ENCODE measurements at places on chromosomes 1 and 21.

- DNase-seq, result no peak
Observed at GRCh38 chr1:204170494-204171155, 4.5 kb upstream of the REN start.

DNA sequence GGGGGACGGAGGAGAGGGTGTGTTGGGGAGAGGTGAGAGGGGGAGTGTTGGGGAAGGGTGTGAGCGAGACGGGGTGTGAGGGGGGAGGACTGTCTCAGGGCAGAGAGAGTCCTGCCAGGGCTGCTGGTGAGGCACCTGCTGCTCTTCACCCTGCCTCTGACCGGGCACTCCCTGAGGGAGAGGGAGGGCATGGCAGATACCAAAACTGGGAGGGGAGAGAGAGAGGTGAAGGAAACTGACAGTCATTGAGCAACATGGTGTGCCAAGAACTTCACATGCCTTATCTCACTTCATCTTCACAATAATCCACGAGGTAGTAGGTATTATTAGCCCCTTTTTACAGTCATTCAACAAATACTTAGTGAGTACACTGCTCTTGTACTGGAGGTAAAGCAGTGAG, 61.3 kb upstream of the ARTN start:
- DNase-seq, result no peak

GRCh38 chr1:219324629-219325367, 151.1 kb downstream of the LYPLAL1 start:
- DNase-seq, result no peak

- no peak for DNase-seq
Observed at GRCh38 chr1:193626695-193627094, 440.3 kb upstream of the B3GALT2 start.

DNA sequence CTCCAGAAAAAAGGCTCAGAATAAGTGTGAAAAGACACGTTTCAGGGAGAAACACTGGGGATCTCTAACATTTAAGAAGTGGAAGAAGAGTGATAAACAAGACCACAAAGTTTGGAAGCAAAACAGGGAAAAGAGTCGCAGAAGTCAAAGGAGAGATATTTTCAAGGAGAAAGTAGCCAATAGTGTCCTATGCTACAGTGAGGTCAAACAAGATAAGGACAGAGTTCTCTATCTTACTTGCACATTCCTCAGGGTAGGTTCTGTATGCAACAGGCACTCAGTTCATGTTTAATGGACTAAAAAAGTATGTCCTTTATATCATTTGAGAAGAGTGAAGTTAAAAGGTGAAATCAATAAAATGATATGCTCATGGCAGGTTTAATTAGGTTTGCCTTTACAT, 13.8 kb upstream of the EDEM3 start:
- DNase-seq, result no peak

GRCh38 chr1:87144316-87144895, 184.3 kb upstream of the LMO4 start:
- no peak for DNase-seq

GRCh38 chr1:3441410-3441847, 13.0 kb upstream of the ARHGEF16 start:
- no peak for DNase-seq

DNA sequence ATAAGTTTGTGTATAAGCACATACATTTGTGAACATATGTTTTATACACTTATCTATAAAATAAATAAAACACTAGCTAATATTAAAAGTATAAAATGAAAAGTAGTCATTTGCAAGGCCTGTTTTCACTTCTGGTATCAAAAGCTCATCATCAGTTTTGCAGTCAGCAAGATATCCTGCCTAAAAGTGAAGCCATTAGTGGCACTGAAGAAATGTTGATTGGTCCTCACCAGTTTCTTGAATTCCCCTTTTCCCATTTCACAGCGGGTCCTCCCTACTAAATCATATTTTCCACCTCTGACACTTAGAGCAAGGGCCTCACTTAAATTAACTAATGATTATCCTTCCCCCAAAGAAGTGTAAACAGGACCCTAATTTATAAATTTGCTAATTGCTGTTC, 6.7 kb downstream of the TBX15 start:
- DNase-seq, result no peak

GRCh38 chr1:154952664-154953063, 3.2 kb downstream of the PBXIP1 start:
- no peak for DNase-seq

- DNase-seq, result no peak
Observed at GRCh38 chr21:34774750-34775149, 106.0 kb downstream of the CLIC6 start.

- peak; percentile 2 for DNase-seq
Observed at GRCh38 chr1:64962441-64962840, 3.9 kb downstream of the JAK1 start.

DNA sequence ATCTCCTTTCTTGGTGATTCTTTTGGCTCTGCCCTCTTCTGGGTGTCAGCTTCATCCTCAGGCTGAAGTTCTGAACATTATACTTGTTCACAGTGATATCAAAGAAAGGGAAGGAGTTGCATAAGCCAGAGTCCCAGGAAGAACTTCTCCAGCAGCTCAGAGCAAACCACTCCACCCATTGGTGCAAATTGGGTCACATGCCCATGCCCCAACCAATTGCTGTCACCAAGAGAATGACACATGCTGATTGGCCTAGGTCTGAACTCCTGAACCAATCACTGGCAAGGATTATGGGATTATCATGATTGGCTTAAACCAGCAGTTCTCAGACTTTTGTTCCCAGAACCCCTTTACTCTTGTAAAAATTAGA, 256.5 kb upstream of the TMEM51 start:
- no peak for DNase-seq

GRCh38 chr21:35942211-35943144, 117.8 kb downstream of the SETD4 start:
- no peak for DNase-seq

DNA sequence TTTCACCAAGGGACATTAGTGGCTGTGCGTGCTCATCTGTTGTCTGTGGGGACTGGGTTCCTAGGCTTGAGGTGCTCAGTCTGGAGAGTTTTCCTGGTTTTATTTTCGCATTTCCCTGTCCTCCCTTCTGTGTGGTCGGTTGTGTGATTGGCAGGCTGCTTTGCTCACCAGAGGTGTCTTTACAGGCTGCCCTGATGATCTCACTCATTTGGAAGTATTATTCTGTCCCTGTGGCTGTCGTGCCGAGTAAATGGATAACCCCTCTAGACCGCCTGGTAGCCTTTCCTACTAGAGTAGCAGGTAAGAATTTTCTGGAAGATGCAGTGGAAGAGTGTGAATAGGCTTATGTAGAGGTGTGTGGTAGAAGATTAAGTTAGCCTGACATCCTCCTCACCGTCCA, 44.1 kb upstream of the HMGN1 start:
- DNase-seq, result no peak

DNA sequence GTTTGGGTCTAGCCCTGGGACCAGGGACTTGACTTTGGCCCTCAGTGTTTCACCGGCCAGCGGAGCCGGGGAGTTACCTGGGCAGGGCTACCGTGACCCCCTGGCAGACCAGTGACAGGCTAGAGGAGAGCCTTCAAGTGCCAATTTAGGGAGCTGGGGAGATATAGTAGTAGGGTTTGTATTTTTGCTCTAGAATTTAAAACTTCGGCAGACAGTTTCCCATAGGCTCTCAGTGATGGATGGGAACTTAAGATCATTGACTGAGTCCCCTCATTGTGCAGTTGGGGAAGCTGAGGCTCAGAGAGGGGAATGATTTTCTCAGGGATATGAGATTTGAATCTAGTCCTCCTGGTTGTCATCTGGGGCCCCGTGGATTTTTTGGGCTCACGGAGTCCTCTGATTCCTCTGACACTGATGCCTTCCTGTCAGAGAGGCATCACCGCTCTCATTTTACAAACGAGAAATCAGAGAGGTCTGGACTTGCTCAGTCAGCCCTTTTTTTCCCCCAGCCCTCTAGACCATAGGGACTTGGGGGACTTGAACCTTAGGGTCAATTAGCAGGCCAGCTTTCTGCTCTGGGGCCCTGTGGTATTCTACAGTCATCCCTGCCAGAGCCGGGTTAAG, 58.3 kb upstream of the ACOT11 start:
- DNase-seq, result no peak

GRCh38 chr1:19046972-19047731, 90.7 kb upstream of the IFFO2 start:
- no peak for DNase-seq

- DNase-seq, result no peak
Observed at GRCh38 chr1:82836213-82836972, 1035.7 kb downstream of the ADGRL2 start.

GRCh38 chr1:28071813-28072212, 16.6 kb downstream of the EYA3 start:
- DNase-seq, result no peak

DNA sequence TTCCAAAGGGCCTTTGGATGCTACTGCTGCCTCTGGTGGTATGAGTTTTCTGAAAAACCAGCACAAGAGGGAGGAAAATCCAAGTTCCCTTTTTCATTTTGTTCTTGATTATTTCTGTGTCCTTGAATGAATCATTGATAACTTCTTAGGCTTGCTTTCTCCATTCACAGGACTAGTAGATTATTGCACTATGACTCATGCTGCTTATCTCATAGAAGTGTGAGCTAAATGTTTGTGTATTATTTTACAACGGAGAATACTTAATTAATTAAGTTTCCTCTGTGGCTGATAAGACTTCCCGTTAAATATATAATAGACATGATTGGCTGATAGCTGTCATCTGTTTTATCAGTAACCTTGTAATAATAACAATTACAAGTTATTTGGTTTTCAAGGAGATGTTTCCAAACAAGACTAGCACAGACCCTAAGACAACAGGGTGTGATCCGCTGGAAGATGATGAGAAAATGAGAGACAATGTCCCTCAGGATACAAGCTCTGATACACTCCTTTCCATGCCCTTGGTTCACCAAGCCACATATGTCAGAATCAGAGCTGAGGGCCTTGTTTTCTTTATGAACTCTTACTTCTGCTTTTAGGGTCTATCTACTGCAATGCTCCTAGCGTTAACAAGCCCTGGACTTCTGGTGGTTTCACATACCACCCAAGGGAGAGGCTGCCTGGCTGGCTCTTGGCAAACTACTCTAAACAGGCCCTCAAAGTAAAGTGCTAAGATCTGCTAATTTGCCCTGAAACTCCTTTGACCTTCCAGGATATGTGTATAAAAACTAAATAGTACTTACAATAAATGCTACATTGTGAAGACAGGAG, 1078.3 kb downstream of the TTLL7 start:
- DNase-seq, result no peak

DNA sequence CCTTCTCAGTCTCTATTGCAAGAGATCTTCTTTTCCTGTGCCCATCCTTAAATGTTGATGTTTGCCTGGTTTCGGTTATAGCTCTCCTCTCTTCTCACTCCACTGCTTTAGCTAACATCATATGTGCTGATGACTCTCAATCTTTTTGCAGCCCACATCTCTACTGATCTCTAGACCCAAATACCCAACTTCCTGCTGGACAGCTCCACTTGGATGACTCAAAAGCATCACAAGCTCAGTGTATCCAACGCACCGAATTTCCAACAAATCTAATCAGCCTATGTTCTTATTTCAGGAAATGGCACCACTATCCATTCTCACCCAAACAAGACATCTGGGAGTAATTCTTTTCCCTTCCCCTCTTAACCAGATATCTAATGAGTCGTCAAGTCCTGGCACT, 79.1 kb upstream of the ARTN start:
- no peak for DNase-seq

DNA sequence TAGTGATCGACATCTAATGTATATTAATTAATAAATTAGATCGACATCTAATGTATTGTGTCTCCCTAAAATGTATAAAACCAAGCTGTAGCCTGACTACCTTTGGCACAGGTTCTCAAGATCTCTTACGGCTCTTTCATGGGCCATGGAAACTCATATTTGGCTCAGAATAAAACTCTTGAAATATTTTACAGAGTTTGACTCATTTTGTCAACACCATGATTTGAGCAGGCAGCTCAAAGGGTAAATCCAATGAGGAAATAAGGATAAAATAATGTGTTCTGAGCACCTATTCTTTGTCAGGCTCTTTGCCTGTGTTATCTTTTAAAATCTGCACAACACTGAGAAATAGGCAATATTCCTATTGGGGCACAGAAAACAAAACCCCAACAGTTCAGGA, 223.4 kb upstream of the DUSP10 start:
- DNase-seq, result no peak

GRCh38 chr1:197737916-197738315, 37.4 kb downstream of the DENND1B start:
- no peak for DNase-seq

DNA sequence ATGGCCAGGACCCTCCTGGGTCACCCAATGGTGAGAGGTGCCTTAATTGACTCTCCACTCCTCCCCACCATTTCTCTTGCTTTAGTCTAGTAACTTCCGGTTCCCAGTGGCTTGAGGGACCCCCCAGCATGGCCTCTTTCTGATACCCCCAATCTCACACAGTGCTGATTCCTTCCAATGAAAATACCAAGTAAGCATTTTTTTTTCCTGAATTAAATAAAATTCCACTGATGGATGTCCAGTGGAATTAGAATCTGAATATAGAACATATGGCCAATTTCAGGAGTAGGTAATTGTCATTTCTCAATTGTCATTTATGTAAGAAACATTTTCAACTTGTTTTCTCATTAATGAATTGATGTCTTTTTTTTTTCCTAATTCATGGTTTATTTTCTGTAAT, 9.5 kb downstream of the NOS1AP start:
- DNase-seq, result no peak

All from activated T-helper 1 cell treated with Interleukin-2 at 50 U/mL for 16 hours (primary cell).